Epithelial cell of esophagus (primary cell): ENCODE measurements at places on chromosomes 2 and 18.
A peak's percentile ranks its signal among the peaks of the same experiment; 100 is the strongest.

DNA sequence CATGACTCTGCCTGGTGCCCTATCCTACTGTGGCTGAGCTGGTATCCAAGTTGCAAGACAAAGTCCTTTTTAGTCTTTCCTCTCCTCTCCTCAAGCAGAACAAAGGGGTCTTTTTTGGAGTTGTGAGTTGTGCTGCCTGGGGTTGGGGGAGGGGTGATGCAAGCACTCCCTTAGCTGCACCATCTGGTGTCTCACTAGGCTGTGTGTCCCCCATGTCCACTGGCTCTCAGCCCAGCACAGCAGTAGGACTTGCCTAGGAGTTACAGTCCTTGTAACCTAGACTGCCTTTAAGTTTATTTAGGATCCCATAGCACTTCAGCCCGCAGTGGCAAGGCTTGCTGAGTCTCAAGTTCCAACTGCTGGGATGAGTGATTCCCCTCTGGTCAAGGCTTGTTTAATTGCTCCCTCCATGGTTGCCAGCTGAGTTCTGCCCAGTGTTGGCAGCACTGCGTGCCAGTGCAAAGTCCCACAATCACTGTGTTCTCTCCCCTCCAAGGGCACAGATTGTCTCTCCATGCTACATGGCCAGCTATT, 13.2 kb upstream of the ILKAP start:
- DNase-seq: no peak

DNA sequence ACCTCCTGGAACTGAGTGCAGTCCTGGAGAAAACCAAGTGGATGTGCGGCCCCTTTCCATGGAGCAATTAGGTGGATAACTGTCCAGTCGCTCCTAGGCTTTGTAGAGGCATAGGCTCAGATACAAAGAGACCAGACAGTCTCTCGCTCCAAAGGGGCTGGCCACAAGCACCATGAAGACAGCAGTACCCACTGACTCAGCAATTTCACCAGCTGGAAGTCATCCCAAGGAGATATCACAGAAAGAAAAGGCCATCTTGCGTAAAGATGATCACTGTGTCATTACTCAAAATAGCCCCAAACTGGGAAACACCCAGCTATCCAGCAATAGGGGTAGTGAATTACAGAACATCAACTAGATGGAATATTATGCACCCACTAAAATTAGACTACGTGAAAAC, 161.2 kb downstream of the MSH2 start:
- DNase-seq: no peak

DNA sequence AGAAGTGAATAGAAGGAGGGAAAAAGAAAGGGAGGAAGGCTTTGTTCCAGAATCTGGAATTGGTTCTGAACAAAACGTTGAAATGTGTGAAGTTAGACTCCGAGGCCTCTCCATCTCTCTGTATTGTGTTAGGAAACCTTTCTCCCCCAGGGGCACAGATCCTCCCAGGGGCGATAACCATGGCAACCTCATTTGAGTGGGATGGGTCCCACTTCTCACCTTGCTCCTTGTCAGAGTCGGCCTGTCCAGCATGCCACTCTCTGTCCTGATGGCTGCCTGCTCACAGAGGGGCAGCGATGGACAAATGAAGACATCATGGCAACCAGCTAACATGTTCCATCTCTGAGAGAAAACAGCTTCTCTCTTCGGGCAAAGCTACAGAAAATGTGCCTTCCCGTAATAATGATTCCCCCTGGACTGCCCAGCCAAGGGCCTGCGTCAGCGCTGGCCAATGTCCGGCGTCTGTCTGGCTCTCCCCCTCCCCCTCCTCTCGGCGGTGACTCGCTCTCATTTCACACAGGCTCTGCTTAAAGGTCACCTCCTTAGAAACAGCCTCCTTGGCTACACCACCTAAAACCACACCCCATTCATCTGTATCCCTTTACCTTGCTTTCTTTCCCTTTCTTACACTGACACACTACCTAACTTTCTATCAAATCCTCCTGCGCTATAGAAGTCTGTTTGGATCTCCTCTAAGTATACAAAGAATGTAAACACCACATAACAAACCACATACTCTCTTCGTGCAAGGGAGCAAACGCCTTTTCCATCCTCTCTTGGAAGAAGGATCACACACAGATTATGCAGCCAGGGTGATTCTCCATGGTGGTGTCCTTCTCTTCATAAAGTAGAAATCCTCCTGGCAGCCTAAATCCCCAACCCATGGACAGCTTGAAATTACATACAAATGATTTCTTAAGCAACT, 32.1 kb upstream of the TTC39C start:
- no peak for DNase-seq

- no peak for DNase-seq
These were observed 51.0 kb downstream of the LAMA3 start for GRCh38 chr18:23740105-23740830.

DNA sequence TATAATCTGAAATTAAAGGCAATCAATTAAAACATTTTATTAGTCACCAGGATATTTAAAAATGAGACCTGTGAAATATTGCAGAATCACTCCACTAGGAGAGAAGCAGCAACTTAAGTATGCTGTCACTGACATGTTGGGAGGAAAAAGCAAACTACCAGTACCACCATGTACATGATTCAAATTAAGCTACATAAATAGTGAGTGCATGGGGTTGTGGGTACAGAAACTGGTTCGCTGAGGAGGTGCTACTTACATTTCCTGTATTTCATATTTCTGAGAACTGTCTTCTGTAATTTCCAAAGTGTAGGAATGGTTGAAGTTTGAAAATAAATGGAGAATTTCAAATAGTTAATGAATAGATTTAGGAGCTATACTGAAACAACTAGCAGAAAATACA, 7.9 kb upstream of the NR4A2 start:
- DNase-seq: peak; percentile 27

- DNase-seq: no peak
These were observed 22.6 kb upstream of the TMEM214 start for GRCh38 chr2:27010139-27010538.

DNA sequence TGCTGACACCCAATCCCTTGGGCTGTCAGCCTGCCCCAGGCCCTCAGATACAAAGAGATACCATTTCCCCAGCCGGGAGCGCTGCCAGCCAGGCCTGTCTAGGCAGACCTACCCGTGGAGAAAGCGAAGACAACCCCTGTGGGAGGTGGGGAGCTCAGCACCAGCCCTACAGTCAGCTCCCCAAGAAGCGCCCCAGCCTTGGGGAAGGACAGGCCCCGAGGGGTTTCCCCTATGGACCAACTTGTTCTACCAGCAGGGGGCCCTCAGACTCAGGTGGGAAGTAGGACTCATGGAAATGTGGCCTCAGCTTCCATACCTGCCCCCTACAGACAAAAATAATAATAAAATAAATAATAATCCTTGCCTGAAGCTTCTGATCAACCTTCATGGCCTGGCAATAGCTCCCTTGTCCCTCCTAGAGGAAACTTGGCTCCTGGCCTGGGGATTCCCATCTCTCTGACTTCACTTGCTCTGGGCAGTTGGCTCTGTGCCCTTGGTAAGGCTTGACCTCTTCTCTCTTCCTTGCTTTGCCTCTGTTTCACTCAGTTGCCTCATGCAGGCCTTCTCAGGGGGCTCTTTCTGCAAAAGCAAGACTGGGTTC, 7.0 kb downstream of the SLC35F6 start:
- peak; percentile 89 for DNase-seq

- DNase-seq: no peak
These were observed 73.6 kb downstream of the NRP2 start for GRCh38 chr2:205755923-205756322.

DNA sequence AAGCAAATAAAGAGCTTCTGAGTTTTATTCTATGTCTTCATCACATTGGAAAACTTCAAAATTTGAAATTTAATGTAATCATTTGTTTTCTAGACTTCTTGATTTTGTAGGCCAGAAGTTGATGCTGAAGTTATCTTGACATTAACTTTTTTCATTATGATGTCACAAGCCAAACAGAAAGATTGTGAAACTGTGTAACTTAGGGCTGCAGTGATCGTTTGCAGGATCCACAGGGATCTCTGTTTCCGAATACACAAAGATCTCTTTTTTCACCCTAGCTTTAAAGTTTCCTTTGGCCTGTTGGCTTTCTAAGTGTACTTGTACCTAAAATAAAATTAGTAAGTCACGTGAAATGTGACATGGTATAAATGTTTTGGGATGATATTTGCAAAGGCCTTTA, 594.9 kb upstream of the CDH2 start:
- no peak for DNase-seq

DNA sequence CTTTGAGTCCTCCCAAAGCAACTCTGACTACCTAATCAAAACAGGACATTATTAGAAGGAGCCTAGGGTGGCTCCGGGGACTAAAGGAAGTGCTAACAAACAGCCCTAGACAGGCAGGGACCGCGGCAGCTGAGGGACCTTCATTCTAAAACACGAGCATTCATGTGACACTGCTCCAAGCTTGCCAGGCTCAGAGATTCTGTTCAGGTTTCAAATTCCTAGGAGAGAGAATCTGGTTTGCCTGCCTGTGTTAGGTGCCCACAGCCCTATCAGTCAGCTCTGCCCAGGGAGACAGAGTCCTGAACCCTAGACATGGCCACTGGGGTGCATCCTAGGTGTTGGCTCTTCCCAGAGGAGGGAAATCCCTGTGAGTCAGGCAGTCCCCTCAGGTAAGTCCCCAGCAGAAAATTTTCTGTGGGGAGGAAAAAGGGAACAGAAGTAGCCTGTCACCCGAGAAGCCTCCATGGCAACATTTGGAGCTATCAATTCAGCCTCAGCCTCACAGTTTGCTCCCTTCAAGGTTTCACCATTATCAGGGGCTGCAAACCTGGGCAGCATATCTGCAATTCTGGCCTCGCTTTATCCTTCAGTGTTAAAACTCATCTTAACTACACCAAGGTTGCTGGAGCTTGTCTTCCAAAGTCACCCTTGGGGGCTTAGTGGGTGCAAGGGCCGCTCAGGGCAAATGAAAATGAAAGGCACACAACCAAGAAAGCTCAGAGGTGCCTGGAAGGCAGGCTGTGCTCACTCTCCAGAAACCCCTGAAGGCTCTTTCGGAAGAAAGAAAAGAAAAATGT, 28.6 kb downstream of the PCBP1 start:
- DNase-seq: no peak

- DNase-seq: peak; percentile 45
These were observed 38.4 kb downstream of the TBC1D8 start for GRCh38 chr2:101112772-101113157.

DNA sequence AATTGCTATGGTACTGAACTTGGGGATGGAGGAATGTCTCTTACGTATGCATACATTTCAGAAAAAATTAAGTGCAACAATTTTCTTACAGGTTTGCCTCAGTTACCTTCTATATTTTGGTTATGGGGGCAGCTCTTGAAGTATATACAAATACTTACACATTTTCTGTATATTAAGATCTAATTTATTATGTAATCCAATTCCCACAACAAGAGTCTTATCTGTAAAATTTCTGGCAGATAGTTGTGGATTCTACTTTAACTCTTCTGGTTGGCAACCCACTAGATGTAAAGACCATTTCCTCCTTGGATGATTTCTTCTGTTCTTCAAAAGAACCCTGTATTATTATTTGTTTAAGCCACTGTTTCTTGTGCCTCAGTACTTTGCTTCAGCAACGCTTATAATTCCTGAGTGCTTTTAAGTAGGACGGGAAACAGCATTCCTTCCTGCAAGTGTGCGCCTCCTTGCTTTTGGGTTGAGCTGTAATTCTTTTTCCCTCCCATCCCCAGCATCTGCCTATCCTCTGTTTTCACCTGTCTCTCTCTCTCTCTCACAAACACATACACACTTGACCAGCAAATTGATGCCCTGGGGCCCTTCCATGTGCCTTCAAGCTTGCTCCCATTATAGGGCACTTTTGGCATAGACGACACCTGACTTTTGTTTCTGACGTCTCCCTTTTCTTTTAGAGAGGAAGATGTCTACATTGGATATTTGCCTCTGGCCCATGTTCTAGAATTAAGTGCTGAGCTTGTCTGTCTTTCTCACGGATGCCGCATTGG, 61.4 kb downstream of the ACSL3 start:
- DNase-seq: no peak

GRCh38 chr2:127007652-127008051, 99.3 kb downstream of the BIN1 start:
- DNase-seq: peak; percentile 86

GRCh38 chr2:127355407-127356008, 32.3 kb downstream of the MAP3K2 start:
- peak; percentile 60 for DNase-seq

- DNase-seq: peak; percentile 60
These were observed 266.6 kb downstream of the CYP26B1 start for GRCh38 chr2:71880846-71881610.

DNA sequence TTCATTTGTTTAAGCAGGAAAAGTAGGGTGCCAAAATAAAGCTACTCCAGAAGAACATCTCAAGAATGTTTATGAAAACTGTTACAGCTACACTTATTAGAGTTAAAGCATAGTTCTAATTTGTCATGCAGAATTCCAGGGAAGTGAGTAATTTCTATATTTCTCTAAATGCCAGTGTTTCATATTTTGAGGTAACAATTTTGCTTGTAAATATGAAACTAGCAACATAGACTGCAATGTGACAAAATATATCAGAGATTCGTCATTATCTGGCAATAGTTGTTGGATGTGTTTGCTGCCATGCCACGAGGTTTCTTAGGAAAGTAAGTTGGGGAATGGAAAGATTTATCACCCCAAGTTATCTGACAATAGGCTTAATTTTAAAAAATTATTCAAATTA, 424.1 kb upstream of the ZEB2 start:
- DNase-seq: peak; percentile 11

DNA sequence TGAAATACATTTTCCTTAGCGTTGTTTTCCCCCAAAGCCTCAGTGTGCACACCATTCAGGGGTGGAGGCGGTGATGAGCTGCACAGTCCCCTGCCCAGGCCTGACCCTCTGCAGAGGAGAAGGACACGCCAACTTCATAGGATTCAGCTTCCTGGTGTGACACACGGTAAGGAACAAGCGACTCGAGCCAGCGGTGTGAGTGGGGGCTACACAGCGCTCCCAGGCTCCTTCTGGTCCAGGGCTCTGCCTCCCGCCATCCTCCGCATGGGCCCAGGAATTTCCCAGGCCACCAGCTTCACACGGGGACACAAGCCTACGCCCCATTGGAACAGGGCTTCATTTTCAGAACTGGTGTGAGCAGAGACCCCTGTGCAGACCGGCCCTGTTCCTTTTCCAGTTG, 272.1 kb downstream of the HDAC4 start:
- no peak for DNase-seq

DNA sequence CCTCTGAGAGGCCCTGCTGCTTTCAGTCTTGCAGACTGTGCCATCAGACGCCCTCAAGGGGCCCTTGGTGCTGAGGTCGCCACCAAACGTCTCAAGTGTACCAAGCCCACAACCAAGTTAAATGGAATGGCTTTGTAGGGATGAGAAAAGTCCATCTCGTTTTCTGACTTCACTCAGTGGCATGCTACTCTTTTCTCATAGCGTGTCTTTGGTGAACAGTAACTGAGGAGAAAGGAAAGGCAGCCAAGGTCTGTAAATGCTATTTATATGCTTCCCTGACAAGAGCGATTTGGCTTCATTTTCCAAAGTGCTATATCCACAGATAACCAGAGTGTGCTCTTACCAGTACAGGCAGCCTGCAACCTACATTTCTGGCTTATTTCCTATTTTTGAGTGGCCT, 123.0 kb downstream of the MTX2 start:
- DNase-seq: no peak

DNA sequence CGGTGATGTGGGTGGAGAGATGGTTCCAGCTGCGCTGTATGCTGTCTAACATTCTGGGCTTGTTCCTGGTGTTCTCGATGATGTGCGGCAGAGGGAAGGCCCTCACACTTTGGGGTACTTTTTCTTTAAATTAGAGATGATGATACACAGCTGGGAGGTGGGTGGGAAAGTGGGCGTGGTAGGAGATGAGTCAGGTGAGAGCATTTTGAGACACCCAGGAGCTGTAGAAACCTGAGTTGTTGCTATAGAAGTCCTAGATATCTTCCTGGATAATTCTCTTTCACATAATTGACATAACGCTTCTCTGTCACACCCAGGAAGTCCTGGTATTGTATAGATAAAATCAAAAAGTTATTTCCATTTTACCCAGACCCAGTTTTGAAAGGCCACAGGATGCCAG, 103.8 kb upstream of the ALKAL2 start:
- no peak for DNase-seq
